ENCODE measurements at places on chromosomes 12 and 14. TPM values are rescaled to one million over a fixed set of nuclear protein-coding genes. Genes with fewer than 3 reads are reported as not detected.

GRCh38 chr12:116639765-116640164, 80.6 kb downstream of the MAP1LC3B2 start:
- DNase-seq, result no peak

ADCY6 gene
- 28.5 TPM for total RNA-seq

- DNase-seq, result no peak
These were observed 36.6 kb downstream of the DCAF4 start for GRCh38 chr14:72962829-72963312.

DPY19L2 gene
- 28.8 TPM for total RNA-seq

AKAP3 gene
- 0.36 TPM for total RNA-seq

GRCh38 chr12:17503742-17504141, 586.3 kb downstream of the RERGL start:
- no peak for DNase-seq

- no peak for DNase-seq
These were observed 19.4 kb downstream of the BEGAIN start for GRCh38 chr14:100567877-100568163.

- DNase-seq, result no peak
These were observed 181.6 kb upstream of the FOXG1 start for GRCh38 chr14:28584951-28585350.

- DNase-seq, result no peak
These were observed 47.6 kb upstream of the RBM19 start for GRCh38 chr12:114013575-114014345.

EFCAB11 gene
- 7.8 TPM for total RNA-seq

DNA sequence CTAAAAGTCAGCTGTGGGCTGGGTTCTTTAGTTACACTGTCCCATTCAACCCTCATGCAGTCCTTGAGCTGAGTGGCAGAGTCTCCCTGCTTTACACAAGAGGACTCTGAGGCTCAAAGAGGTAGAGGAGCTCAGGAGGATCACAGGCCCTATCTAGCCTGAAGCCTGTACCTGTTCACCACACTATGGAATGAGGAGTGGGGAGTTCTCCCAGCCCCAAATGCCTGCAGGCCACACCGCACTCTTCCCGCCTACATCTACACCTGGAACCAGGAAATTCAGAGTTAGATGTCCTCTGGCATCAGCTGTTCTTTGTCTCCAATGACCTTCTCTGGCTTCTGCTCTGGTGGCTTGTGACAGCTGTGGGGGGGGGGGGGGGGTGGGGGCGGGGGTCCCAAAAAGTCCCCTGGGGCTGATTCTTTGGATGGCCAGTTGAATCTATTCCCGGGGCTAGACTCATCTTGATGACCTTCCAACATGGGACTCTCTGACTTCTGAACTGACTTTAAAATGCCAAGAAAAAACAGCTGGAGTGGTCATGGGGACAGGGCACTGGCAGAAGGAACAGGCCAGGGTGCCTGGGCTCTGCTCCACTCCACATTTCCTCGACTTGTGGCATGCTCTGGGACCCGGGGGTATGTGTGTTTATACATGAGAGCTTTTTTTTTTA, 30.6 kb downstream of the RIN3 start:
- no peak for DNase-seq

TBC1D30 gene
- 0.83 TPM for total RNA-seq

DNA sequence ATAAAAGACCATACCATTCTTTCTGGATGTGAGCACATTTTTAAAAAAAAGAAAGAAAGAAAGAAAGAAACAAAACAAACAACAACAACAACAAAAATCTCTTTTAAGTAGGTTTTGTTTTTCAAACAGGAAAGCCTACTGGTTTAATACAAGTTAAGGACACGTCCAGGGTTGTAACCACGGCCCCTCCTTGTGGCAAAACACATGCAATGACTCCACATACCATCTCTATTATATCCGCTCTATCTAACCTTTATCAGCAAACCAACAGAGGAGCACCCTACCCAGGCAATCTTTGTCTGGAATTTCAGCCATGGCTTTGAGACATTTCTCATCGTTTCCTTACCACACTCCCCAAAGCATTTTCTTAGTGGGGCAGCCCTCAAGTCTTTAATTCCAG, 360.5 kb upstream of the TMPO start:
- no peak for DNase-seq

DNA sequence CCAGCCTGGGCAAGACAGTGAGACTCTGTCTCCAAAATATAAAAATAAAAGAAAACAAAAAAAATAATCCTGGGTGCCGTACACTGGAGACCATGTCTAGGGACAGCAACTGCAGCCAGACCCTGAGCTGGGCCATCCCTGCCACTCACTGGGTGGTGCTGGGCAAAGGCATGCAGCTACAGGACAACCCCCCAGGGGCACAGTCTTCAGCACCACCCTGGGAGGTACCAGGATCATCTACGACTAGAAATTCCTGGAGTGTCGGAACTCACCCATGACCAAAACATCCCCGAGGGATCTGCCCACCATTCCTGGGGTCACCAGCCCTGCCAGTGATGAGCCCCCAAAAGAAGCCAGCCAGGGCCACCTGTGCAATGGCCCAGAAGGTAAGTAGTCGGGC, 35.7 kb upstream of the SUPT16H start:
- DNase-seq, result no peak

DNA sequence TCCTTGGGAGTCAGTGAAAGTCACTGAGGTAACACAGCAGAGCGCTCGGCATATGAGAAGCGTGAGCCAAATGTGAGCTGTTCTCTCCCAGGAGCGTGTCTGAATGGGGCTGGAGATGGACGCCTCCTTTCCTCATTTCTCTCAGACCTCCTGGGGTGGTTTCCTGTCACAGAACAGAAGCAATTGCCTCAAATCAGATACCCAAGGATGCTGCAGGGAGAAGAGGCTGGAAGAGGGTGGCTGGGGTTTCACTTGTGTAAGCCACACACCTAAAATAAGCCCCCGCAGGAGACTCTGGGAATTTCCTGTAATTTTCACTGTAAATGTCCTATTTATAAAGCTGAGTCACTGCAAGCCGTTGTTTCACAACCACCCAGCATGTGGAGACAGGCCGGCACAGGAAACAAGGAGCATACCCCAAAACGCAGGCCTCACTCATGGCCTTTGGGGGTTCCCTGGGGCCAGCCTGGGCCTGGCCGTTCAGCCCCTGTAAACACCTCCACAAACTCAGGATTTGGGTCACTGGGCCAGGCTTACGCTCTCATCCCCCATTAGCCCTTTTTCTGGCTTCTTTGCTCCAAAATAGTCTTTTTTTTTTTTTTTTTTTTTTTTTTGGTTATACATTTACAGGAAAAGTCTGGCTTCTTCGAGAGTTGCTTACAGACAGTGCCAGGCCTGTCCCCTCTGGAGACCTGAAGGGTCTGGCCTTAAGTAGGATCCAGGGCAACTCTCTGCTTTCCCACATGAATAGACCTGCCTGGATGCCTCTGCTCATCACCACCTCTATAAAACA, 55.3 kb downstream of the VCPKMT start:
- DNase-seq, result peak; percentile 86

GRCh38 chr12:75361408-75361807, 26.9 kb downstream of the GLIPR1L1 start:
- no peak for DNase-seq

GRCh38 chr12:126949558-126949957, 1317.4 kb upstream of the TMEM132C start:
- no peak for DNase-seq

ACSM4 gene
- not detected for total RNA-seq

FBLN5 gene
- 91.8 TPM for total RNA-seq

DNA sequence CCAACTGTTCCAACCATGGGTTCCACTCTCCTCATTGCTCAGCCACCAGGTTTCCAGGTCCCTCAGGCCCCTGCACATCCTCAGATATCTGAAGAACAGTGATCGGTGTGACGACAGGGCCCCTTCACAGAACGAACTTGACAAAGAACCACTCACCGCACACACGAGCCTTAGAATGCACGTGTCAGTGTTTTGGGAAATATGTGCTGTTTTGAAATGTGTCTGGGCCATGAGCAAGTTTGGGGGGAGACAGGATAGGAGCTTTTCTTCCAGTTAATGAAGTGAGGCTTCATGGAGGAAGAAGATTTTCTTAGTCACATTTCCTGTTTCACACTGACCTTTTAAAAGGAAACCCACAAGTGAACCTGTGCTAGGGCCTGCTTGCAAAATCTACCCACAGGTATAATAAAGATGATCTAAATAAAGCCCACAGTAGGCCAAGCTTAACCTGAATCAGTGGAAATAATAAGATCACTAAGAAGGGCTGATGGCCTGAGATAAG, 58.6 kb downstream of the ZFP36L1 start:
- no peak for DNase-seq

IL23A gene
- not detected for total RNA-seq

ITGA5 gene
- total RNA-seq, result 200 TPM

TRIP11 gene
- 30.7 TPM for total RNA-seq

- DNase-seq, result no peak
These were observed 226.8 kb downstream of the FBXL14 start for GRCh38 chr12:1367331-1368291.

- DNase-seq, result no peak
These were observed 15.8 kb downstream of the DTD2 start for GRCh38 chr14:31441273-31442111.

PTPRR gene
- 4.2 TPM for total RNA-seq

- DNase-seq, result no peak
These were observed 15.2 kb downstream of the SCNN1A start for GRCh38 chr12:6360080-6360571.

TMPRSS12 gene
- total RNA-seq, result not detected

CEBPE gene
- total RNA-seq, result 0.68 TPM

DNA sequence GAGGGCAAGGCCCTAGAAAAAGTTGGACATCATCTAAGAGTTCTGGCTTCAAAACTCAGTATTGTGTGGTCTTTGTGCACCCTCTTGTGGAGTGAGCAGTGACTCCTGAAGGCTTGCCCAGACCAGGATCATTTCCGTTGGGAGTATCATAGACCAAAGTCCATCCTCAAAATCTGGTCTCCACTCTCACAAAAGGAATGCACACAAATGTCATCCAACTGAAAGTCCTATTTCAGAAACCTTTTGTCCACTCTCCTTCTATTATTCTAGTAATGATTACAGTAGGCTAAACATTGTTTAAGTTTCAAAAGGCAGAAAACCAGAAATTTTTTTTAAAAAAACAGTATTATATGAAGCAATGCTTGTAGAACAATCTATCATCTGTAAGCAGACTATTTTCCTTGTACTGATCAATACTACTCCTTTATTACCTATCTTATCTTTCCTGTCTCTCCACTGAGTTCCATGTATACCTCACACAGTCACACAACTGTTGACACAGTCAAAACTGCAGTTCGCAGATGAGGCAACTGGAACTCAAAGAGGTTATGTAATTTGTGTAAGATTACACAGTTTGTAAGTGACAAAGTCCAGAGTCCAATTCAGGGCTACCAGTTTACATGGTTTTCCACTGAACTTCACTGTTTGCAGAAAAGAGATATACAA, 41.4 kb downstream of the COX16 start:
- no peak for DNase-seq

- DNase-seq, result no peak
These were observed 106.9 kb upstream of the DYRK2 start for GRCh38 chr12:67541625-67541991.

DNA sequence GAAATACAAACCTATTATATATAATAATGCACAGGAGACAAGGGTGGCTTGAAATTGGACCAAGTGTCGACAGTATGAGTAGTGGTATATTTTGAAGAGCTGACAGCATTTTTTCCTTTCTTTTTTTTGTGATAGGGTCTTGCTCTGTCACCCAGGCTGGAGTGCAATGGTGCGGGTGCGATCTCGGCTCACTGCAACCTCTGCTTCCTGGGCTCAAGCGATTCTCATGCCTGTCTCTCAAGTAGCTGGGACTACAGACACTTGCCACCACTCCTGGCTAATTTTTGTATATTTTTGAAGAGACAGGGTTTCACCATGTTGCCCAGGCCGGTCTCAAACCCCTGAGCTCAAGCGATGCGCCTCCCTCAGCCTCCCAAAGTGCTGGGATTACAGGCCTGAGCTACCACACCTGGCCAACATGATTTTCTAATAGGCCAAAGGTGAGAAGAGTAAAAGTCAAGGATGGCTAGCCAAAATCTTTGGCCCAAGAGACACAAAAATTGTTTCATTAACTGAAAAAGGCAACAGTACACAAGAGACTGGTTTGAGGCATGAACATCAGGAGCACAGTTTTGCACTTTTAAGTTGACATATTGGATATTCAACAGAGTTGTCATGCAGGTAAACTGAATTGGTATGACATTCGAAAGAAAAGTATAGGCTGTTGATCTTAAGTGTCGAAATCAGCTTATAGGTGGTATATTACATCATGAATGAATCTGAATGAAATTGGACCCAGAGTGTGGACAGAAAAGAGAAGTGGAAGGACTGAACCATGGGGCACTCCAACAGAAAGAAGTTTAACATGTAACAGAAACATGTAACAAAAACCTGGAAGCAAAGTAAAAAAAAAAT, 12.5 kb downstream of the HNRNPC start:
- no peak for DNase-seq

LLPH gene
- 5.0 TPM for total RNA-seq

STON2 gene
- total RNA-seq, result 15.6 TPM

DNA sequence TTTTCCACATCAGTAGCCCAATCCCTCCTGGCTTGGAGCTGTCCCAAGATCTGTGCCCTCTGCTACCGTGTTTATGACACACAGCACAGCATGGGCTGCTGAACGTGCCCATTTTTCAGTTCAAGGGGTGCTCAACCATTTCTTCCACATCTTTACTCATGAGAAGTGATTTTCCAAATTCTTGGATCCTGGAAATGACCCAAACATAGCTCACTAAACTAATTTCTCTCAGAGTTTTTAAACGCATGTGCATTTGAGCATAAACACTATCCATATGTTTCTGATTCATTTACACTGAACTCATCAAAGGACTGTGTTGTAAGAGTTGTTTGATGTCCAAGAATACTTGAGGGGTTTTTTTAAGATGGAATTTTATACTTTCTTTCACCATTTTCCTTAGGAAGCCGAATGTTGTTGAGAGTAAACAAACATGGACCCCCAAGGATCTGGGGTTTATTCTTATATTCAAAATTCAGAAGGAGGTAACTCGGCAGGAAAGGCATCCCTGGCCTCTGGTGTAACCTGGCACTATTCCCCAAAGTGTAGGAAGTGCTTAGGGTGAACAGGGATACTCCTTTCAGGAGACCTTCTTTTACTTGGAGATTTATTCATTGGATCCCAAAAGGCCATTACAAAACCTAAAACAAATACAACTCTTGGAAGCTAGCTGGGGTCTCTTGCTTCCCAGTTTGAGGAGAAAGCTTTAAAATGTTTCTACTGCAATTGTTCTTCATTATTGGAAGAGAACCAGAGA, 215.0 kb downstream of the BMP4 start:
- no peak for DNase-seq

DIO2 gene
- total RNA-seq, result 1.8 TPM

- DNase-seq, result no peak
These were observed 74.2 kb downstream of the RBM19 start for GRCh38 chr12:113891739-113892520.

ACRBP gene
- total RNA-seq, result 3.9 TPM

All from sigmoid colon (tissue), 7 donors.